ENCODE measurements at places on chromosomes 16 and 17.

GRCh38 chr17:79562931-79563210 is 48.0 kb downstream of the RBFOX3 start:
- no peak for DNase-seq

DNA sequence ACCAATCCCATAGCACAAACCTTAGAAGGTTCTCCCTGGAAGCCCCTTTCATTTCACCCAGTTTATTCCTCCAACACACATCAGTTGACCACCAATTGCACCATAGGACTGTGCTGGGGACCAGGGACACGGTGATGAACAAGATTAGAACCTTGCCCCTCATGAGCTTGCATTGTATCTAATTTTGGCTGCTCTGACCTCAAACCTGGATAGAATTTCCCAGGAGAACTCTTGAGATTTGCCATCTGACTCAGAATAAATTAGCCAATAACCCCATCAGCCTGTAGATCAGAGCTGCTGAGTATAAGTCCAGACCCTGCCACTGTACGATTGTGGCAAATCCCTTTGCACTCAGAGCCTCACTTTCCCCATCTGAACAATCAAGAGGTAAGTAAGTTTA is 52.1 kb downstream of the CDH11 start:
- no peak for DNase-seq

DNA sequence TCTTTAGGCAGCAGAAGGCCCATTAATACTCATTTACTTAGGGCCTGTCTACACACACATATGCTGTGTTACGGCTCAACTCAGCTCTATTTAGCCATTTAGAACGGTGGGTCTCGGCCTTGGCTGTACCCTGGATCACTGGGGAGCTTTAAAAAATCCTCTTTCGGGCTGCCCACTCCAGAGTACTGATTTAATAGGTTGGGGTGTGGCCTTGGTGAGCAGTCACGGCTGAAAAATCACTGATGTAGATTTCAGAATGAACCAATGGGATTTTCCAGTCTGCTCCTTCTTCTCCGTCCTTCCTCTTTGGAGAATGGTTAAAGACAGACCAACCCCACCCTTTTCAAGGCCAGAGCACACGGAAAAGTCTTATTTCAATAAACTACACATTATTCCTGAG is 223.5 kb downstream of the CCDC182 start:
- no peak for DNase-seq

DNA sequence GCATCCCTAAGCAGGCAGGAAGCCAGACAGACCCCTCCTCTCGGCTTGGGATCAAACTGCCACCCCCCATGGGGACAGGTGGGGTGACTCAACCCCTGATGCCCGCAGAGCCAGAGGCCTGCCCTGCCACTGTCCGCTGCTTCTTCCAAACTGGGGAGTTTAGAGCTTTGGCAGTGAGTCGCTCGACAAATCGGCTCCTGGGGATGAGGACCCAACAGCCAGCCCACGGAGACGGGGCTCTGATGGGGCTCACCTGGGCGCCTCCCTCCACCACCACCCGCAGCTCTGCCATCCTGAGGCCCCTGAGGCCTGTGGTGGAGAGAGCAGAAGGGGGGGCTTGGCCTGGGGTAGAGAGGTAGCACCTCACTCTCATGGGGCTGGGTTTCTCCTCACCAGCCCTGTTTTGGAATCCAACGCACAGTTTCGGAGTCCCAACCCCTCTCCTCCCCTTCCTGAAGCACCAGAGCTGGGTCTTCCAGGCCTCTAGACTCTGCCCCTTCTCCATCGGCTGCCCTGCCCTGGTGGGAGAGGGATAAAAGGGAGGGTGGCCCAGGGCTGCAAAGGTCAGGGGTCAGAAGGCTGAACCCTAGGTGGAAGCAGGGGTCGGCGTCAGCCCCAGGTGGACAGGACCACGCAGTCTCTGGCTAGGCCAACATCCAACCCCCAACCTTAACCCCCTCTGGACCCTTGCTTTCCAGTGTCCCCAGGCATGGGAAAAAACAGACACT is 5.8 kb downstream of the PRSS22 start:
- DNase-seq = no peak

DNA sequence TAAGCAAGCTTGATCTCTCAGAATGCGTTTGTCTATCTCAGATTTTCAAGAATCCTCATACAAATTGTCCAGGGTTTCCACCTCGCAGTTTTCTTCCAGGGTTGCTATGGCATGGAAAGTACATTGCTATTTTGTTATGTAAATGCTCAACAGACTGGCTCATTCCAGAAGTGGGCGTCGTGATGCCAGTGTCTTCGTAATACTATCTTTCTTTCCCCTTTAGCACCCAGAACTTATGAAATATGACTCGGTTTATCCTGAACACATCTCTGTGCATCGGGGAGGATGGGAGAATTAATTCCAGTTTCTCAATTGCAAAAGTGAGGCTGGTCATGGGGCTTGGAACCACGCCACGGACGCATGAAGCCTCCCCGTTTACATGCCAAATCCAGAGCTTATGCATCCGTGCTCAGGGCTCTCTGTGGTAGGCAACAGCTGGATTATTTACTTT is 405.0 kb downstream of the WWOX start:
- DNase-seq = no peak

Measured in glomerular endothelial cell (primary cell).